Effector CD4-positive, alpha-beta T cell (primary cell): ENCODE measurements at places on chromosomes 4 and X.

DNA sequence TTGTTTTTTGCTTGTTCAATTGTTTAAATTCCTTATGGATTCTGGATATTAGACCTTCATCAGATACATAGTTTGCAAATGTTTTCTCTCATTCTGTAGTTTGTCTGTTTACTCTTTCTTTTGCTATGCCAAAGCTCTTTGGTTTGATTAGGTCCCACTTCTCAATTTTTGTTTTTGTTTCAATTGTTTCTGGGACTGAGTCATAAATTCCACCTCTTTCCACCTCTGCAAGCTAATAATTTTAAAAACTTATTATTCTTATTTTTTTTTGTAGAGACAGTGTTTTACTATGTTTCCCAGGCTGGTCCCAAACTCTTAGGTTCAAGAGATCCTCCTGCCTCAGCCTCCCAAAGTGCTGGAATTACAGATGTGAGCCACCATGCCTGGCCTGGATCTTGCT, 226.8 kb upstream of the GPRIN3 start:
- no peak for DNase-seq

DNA sequence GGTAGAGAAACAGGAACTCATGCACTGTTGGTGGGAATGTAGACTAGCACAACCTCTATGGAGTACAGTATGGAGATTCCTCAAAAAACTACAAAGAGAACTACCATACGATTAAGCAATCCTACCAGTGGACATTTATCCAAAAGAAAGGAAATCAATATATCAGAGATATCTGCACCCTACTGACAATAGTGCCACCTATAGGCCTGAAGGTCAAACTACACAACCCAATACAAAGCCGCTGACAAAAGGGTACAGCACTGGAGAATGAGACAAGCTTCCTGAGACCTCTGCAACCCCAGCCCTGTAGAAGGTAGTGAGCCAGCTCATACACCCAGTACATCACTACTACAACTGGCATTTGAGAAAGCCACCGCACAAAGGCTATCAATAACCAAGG, 67.1 kb downstream of the CBR4 start:
- no peak for DNase-seq

- peak; percentile 28 for DNase-seq
Measured at GRCh38 chrX:123884809-123885408, 25.1 kb downstream of the XIAP start.

- DNase-seq: no peak
Measured at GRCh38 chr4:87014284-87014782, 79.5 kb downstream of the AFF1 start.

DNA sequence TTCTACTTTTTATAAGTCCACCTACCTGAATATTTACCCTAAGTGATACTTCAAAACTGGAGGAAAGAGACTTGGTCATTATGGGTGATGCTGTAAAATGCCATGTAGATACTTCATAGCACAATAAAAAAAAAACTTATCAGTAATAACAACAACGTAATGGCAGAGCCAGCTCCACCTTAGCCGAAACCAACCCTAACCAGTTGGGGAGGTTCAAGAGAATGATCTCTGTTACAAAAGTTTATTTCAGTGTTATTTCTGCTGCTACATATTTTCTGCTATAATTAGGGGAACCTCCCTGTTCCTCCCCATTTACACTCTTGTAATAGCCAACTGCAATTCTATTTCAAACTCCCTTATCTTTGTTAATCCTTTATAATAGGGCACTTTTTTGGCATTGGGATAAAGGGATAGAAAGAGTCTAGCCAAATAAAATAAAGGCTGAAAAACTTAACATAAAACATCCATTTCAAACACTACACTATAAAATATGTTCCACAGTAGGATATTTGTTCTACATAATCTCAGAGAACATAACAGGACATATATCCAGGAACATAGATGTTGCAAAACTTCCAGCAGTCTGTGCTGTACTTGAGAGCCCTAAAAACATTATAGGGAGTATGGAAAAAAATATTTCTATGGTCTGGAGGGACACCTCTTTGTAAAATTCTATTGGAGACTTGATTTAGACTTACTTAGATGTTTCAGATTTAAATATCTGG, 138.7 kb upstream of the POF1B start:
- no peak for DNase-seq

- no peak for DNase-seq
Measured at GRCh38 chr4:114839986-114840385, 241.4 kb downstream of the UGT8 start.

DNA sequence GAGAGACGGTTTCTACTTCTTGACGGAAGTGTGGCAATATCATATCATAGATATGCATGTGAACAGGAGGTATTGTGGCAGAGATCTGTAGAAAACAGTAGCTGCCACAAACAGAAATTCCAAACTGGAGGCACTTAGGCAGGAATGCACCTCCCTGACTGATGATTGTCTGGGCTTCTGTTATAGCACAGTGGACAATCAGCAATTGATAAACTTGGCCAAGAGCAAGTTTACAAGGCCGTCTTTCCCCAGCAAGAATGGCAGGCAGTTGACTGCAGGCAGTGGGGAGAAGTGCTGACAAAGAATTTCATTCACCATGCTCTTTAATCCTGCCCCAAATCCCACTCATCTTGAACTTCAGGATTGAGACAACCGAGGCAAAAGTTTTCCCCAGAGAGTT, 114.4 kb upstream of the STOX2 start:
- DNase-seq: no peak

DNA sequence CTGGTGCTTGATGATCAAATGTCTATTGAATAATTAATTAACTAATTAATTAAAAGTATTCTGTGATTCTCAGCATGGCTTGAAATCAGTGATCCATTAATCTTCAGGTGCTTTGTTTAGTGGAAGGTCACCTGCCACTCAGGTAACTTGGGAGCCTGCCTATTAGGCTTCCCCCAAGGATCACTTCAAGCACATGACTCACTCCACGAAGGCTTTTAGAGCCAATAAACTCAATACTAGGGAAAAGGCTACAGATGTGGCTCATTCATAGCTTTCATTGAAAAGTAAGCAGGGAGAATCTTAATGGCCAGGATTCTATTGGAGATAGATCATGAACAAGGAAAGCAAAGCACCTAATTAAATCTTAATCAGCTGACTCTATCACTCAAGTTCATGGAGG, 21.3 kb downstream of the AREG start:
- no peak for DNase-seq

- no peak for DNase-seq
Measured at GRCh38 chrX:330726-331150, 12.1 kb upstream of the GTPBP6 start.

- DNase-seq: no peak
Measured at GRCh38 chr4:2634014-2634413, 97.6 kb downstream of the FAM193A start.

DNA sequence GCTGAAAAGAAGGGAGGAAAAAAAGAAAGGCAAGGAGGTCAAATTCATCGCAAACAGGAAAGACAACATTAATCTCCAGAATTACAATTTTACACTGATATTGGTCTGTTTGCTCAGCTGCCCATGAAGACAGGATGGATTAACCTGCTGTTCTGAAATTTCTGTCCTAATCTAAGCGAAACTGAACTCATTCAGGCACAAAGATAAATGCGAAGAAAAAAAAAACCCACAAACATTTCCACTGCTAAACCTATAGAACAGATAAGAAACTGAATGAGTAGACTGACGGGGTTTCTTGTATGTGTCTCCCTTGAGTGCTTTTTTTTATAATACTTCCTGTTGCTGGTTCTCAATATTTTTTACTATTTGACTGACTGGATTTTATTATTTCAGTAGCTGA, 251.8 kb upstream of the FTHL17 start:
- no peak for DNase-seq

- no peak for DNase-seq
Measured at GRCh38 chr4:140575489-140575888, 6.7 kb upstream of the UCP1 start.

DNA sequence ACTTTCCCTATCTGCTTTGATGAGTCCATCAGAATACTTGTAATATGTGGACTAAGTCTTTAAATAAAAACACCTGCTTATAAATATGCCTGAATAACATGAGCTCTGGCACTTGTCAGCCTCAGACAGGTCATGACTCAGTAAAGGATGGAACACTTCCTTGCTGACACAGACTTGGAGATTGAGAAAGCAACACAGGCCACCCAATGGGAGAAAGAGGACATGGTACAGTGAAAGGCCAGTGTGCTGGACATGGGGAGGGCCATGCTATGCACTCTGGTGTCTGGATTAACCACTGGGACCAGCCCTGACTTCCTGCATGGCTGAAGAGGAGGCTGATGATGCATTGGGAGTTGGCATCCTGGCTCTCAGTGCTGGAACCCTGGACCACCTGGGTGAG, 149.5 kb downstream of the DHRSX start:
- no peak for DNase-seq

DNA sequence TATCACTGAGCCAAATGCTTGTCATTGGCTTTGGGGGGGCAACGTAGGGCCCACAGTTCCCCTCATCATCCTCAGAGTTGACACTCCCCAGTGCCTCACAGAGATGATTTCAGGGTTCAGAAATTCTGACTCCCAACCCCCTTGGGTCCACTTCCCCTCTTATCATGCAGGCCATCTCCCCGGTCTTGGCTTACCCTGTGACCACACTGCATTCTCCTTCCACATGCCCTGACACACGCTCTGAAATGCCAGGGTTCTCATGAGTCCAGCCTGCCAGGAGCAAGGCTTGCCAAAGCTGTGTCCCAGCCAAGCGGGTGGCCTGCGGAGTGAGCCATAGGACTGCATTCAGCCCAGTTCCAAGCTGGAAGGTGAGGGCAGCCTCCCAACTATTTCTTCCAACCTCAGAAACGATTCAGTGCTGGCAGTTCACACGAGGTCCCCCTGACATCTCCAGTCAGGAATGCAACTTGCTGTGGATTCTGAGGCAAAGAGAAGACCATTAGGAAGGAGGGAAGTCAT, 101.2 kb downstream of the SMIM20 start:
- no peak for DNase-seq

DNA sequence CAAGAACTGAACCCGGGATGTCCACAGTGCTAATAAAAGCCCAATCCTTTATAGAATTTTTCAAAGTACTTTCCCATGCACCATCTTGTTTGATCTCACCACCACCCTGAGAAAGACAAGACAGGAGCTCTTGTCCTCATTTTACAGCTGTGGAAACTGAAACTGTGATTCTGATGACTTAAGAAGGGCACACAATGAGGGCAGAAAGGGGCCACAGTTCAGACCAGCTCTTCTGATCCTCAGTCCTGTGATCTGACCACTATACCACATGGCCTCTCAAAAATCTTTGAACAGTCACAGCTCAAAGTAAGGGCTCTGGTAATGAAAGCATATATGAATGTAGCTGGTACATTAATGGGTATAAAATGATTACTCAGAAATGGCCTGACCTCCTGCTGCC, 127.3 kb upstream of the CPEB2 start:
- no peak for DNase-seq

- DNase-seq: no peak
Measured at GRCh38 chr4:7827566-7827965, 112.1 kb downstream of the AFAP1 start.

DNA sequence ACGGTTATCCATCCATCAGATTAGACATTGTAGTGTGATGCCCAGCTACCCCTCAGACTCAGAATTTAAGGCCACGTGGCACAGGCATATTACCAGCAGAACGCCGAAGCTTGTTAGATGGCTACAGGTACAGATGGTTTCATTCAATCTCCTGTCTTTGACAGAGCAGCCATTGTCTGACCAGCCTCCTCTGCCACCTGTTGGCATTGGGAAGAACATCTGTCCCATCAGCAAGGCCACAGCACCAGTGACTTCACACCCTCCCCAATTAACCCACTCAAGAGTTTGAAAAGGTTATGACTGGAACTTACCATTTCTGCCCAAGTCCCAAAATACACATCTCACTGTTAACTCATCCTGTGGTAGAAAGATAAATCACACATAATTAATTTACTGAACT, 22.0 kb upstream of the PHKA2 start:
- DNase-seq: no peak

GRCh38 chrX:39693298-39693697, 404.5 kb downstream of the BCOR start:
- no peak for DNase-seq

DNA sequence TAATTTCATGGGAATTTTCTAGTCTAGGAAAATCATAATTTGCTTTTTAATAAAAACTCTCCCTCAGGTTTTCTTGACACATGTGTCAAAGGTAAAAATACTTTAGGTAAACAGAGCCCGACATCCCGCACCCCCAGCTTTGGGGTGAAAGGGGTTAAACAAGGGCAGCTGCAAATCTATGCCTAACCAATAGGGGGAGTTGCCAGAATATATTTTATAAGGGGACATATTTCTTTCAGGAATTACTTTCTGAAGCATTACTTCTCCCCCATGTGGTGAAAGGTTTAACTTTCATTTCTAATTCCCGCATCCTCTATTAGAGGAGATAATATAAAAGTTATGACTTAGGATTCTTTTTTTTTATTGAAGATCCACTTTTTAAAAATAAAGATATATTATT, 53.9 kb upstream of the HEPH start:
- DNase-seq: no peak
